ENCODE measurements at places on chromosomes 12 and 14. TPM values are rescaled to one million over a fixed set of nuclear protein-coding genes. Genes with fewer than 3 reads are reported as not detected.

DNA sequence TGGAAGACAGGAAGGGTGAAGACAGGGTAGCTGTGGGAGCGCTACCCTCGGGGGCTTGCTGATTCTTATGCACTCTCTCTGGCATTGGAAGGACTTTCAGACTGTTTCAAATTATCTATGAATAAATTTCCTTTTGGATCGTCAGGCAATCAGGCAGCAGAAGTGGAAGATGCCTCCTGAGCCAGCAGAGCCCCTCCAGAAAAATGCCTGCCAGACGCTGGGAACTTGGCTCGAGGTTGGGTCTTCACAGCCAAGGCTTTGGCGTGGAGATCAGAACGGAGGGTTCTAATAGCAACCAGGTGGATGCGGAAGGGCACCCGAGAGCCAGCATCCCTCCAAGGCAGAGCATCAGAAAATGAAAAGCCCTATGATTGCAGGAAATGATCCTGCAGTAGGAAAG is 119.2 kb upstream of the RFLNA start:
- DNase-seq: no peak

- peak; percentile 30 for DNase-seq
These were observed 6.6 kb downstream of the PPP4R4 start for GRCh38 chr14:94180655-94181271.

The PPP2R5E gene
- 34.7 TPM for polyA plus RNA-seq

DNA sequence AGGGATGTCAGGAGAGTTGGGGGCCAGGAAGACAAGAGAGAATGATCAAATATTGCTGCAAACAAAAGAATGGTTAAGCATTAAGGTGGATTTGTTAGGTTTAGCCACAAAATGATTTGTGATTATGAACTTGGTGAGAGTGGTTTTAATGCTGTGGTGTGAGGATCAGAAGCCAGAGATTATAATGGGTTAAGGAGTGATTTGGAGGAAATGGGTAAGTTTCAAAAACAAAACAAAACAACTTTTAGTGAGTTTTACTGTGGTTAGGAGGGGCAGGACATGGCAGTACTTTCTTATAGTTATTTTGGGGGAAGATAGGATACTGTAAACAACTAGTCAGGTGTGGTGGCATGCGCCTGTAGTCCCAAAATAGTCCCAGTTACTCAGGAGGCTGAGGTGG is 24.0 kb downstream of the DIP2B start:
- no peak for DNase-seq

The CCND2 gene
- 58.2 TPM for polyA plus RNA-seq

The STYK1 gene
- polyA plus RNA-seq: 1.1 TPM

The CCDC63 gene
- polyA plus RNA-seq: not detected

GRCh38 chr12:87596636-87597035 is 432.6 kb downstream of the C12orf50 start:
- DNase-seq: no peak

DNA sequence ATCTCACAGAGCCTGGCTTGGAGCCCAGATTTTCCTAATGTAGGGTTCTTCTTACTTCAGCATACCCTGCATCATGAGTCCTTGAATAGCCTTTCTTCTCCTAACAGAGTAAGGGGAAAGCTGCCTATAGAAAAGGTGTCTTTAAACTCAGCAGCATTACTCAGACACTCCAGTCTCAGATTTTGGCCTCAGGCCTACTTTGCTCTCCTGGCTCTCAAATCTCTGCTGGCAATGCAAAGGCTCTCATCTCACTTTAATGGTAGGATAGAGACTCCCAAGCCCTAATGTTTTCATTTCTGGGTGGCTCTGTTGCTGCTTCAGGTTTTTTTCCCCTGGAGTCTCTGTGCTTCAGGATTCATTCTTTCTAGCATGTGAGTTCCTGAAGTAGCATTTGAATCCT is 9.1 kb upstream of the NKX2-8 start:
- no peak for DNase-seq

DNA sequence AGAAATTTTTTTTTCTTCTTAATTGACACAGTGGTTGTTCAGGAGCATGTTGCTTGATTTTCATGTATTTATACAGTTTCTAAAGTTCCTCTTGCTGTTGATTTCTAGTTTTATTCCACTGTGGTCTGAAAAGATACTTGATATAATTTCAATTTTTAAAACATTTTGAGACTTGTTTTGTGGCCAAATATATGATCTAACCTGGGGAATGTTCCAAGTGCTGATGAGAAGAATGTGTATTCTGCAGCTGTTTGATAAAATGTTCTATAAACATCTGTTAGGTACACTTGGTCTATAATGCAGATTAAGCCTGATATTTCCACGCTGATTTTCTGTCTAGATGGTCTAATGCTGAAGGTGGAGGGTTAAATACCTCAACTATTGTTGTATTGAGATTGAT is 151.4 kb upstream of the IFNG-AS1 start:
- DNase-seq: no peak

DNA sequence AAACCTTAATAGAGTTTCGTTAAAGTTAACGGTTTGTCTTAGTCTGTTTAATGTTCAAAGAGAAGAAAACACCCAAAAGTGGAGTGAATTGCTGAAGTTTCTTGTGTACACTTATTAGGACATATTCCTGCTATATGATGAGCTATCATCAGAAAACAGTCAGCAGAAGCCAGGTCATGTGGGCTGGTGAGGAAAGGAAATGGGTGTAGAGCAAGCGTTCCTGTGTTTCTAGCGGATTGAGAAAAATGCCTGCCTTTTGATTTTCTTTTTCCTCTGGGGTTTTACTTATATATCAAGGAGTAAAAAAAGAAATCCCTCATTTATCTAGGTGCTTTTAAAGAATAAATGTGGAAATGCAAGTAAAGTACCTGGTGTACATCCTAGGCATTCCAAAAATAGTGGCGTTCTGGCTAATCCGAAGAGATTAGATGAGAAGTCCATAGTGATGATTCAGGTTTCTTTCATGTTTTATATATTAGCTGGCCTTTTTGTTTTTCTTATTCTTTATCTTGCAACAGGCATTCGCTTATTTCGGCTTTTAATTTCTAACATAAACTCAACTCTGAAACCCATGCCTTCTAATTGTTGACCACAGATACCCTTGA is 50.7 kb downstream of the FLRT2 start:
- DNase-seq: no peak

DNA sequence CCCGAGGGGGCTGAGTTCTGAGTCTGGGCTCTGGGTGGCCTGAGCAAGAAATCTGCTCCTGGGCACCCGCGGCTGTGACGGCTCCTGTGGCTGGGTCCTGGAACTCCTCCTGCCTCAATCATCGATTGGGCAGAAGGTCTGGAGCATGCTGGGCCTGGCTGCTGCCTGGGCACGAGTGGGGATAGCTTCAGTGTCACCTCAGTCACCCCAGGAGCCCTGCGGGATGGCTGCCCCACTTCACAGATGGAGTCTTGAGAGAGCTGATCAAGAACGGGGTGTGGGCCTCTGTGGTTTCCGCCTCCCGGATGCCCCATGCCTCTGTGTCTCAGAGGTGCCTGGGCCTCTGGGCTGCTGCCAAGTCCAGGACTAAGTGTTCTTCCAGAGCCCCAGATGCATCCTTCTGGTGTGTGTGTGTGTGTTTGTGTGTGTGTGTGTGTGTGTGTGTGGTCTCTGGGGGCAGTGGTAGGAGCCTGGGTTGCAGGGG is 185.6 kb upstream of the C14orf180 start:
- no peak for DNase-seq

GRCh38 chr14:75811872-75812499 is 150.9 kb downstream of the TTLL5 start:
- peak; percentile 16 for DNase-seq

GRCh38 chr12:125004621-125005020 is 11.2 kb downstream of the BRI3BP start:
- DNase-seq: no peak

The SLC25A21 gene
- polyA plus RNA-seq: 3.3 TPM

DNA sequence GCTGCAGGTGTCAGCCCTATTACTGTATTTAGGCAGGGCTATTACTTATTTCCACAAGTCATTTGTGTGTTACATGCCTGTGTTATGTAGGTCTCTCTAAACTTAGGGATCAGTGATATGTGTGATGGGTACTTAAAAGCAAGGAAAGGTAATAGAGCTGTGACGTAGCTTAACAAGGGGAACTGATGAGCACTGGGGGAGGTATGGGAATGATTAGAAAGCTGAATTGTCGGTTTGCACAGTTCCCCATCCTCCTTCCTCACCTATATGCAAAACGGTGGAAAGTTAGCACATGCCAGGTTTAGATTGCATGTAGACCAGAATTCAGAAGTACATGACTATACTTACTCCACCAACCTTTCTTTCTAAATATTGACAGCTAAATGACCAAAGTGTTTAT is 494.3 kb upstream of the GARIN6 start:
- DNase-seq: no peak

The SLC7A7 gene
- polyA plus RNA-seq: 129 TPM

The B4GALNT1 gene
- 0.94 TPM for polyA plus RNA-seq

- no peak for DNase-seq
These were observed 87.2 kb upstream of the KRAS start for GRCh38 chr12:25337916-25338315.

GRCh38 chr12:32559434-32559833 is 119.7 kb upstream of the DNM1L start:
- no peak for DNase-seq

GRCh38 chr14:65346895-65347294 is 65.6 kb upstream of the FUT8 start:
- DNase-seq: no peak

The LBHD2 gene
- polyA plus RNA-seq: not detected

- DNase-seq: no peak
These were observed 15.1 kb upstream of the PPM1A start for GRCh38 chr14:60233891-60234290.

The IFI27L1 gene
- 34.5 TPM for polyA plus RNA-seq

GRCh38 chr14:100975671-100976070 is 72.1 kb upstream of the RTL1 start:
- DNase-seq: no peak

The PTHLH gene
- polyA plus RNA-seq: 1.2 TPM

GRCh38 chr14:100864960-100865681 is 38.4 kb downstream of the RTL1 start:
- no peak for DNase-seq

DNA sequence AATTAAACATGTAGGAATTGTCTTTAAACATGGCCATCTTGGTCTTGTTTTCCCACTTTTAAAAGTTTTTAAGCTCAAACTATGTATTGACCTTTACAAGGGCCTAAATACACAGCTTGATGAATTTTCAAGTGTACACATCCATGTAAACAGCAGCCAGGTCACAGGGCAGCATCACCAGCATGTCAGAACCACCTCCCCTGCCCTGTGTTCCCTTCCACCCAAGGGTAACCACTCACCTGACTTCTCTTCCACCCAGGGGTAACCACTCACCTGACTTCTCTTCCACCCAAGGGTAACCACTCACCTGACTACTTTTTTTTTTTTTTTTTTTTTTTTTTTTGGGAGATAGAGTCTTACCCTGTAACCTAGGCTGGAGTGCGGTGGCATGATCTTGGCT is 4.6 kb downstream of the FBXW8 start:
- DNase-seq: no peak

The SOAT2 gene
- 2.4 TPM for polyA plus RNA-seq

DNA sequence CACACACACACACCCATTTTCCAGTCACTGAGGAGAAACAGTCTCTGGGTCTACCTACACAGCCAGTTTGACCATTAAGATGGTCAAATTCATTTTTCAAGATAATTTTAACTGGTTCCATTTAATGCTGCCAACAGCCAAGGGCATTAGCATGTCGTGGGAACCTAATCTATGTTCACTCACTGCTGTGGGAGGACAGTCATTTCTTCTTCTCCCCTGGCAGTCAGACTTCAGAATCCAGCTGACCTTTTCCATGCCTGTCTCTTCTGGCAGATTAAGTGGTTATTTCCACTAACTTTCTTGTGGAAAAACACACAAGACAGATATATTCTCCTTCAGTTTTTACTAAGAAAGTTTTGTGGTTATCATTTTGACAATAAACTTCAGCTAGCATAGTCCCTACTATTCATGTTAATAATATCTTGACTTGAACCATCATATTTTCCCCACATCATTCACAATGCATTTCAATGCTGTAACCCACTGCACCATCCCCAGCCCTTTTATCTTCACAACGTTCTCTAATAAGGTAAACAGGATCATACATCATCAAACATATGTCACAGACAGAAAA is 82.2 kb downstream of the DAD1 start:
- DNase-seq: no peak

DNA sequence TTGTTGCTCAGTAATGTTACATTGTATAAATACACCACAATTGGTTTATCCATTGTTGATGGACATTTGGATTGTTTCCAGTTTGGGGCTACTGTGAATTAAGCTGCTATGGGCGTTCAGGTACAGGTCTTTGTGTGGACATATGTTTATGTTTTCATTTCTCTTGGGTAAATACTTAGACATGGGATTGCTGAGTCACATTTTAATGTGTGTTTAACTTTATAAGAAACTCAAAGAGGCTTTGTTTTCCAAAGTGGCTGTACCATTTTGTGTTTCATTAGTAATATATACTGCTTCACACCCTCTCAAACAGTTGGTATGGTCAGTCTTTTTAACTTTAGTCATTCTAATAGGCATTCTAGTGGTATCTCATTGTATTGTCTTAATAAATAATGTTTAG is 225.0 kb downstream of the SPTSSA start:
- no peak for DNase-seq

- DNase-seq: no peak
These were observed 7.7 kb downstream of the TBX5 start for GRCh38 chr12:114397978-114398881.

DNA sequence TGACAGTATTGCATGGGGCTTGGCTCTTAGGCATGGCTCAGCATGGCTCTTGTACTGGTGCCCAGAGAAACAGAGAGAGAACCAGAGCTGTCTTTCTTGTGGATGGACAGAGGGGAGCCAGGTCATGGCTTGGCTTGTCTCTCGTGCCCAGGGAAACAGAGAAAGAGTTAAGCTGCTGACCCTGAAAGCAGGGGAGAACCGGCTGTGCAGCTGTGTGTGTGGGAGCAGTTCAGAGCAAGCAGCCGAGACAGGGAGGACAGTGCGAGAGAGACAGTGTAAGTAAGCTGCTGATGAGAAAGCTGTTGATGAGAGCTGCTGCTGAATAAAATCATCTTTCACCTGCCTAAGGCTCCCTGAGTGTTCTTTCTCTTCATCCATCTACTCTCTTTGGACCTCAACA is 61.3 kb upstream of the DDHD1 start:
- DNase-seq: no peak

GRCh38 chr12:93682846-93683261 is 5.7 kb downstream of the CRADD start:
- no peak for DNase-seq

The TPH2 gene
- polyA plus RNA-seq: 0.18 TPM

GRCh38 chr12:1595026-1595561 is 713 bp upstream of the FBXL14 start:
- no peak for DNase-seq

DNA sequence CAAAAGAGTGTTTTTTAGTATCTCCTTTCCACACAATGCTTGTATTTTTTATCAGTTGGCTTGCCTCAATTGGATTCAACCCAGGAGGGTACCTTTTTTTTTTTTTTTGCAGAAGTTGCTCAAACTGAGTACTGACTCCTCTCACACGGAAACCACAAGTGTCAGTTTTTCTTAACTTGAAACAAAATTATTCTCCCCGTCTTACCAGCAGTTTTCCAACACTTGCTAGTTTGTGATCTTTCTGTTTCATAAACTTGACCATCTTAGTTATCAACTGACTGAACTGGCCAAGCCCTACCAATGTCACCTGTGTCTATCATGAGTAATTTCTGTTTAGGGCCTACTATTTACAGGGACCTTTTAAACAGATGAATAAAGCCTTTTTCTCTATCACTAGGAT is 34.1 kb upstream of the ITPR2 start:
- no peak for DNase-seq

GRCh38 chr14:69710378-69710777 is 56.6 kb upstream of the SRSF5 start:
- no peak for DNase-seq

Measured in renal pelvis (tissue), 12 donors.